ENCODE measurements at places on chromosomes 16 and 17.
A peak's percentile ranks its signal among the peaks of the same experiment; 100 is the strongest.

- no peak for DNase-seq
Measured at GRCh38 chr16:31291376-31291775, 31.6 kb downstream of the ITGAM start.

DNA sequence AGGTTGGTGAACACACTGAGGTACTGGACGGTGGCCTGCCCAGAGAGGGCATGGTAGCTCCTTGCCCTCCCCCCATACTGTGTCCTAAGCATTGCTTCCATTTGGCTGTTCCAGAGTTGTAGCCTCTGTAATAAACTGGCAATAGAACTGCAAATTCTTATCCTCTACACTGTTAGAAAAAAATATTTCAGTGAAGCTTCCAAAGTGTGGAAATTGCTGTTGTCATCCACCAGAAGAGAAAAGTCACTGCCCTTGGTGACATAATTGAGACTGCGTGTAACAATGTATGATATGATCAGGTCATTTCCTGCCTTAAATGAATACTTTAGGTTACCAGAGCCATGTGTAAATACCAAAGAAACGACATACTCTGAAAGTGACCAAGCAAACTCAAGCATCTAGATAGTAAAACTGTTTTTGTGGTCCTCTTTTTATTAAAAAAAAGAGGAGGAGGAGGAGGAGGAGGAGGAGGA lies 65.9 kb downstream of the CEP95 start:
- DNase-seq, result peak; percentile 87

DNA sequence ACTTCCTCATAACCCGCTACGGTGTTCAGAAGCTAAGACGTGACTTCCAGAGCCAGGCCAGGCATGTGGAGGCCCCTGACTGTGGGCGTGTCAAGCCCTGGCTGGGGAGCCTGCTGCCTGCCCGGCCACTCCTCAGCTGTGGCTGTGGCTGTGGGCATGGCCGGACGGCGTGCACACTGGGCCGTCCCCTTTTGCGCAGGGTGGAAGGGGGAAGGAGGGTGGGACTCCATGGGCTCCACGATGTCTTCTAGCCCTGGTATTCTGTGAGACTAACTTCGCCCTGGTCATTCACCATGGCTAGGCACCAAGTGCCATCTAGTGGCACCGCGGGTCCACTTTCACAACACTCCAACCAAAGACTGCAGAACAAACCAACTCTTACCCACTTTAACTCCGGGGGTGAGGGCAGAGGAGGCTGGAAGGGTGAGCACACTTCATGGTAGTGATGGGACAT lies 67.9 kb downstream of the N4BP1 start:
- DNase-seq, result peak; percentile 82

DNA sequence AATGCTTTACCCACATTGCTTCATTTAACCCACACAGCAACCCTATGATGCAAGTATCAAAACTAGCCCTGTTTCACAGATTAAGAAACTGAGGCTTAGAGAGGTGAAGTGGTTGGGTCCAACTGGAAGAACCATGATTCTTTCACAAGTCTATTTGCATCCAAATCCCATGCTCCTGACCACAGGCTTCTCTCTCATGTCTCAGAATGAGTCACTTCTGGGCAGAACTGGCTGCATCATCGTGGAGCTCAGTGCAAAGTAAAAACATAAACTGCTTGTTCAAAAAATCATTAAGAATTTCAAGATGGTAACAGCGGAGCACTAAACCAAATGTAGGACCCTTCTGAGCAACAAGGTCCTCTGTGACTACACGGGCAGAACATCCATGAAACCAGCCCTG lies 20.2 kb upstream of the CES1 start:
- peak; percentile 72 for DNase-seq

GRCh38 chr16:68081861-68082628 lies 3.1 kb upstream of the NFATC3 start:
- DNase-seq, result peak; percentile 14

GRCh38 chr17:49776551-49777300 lies 11.8 kb upstream of the KAT7 start:
- no peak for DNase-seq

GRCh38 chr16:50967827-50968612 lies 183.1 kb downstream of the SALL1 start:
- no peak for DNase-seq

- peak; percentile 91 for DNase-seq
Measured at GRCh38 chr16:30893744-30894539, at the start of gene BCL7C. Gene BCL7C (minus strand): TSS chr16:30894077. CDS start chr16:30893944, 133 bp downstream.

DNA sequence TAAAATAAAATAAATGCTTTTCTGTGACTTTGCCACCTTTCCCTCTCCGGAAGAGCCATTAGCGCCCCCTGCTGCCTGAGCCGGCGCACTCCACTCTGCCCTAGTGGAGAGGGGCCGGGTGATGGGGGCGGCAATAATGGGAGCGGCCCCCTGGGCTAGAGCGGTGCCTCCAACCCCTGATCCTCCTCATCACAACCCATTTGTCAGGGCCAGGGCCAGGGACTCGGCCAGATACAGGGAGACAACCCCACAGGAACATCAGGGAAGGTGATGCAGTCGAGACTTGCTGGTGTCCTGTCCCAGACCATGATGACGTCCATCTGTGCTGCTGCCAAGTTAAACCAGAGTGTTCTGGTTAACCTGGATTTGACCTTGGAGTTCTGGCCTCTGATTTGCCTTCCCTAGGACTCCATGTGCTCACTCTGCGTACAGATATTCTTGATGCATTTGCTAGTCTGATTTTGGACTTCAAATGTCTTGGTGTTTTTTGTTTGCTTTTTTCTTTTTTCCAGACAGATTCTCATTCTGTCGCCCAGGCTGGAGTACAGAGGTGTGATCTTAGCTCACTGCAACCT lies 46.1 kb upstream of the BPTF start:
- peak; percentile 47 for DNase-seq

- no peak for DNase-seq
Measured at GRCh38 chr16:62450291-62450690, 414.1 kb upstream of the CDH8 start.
